ENCODE measurements at places on chromosomes 13 and 19.

DNA sequence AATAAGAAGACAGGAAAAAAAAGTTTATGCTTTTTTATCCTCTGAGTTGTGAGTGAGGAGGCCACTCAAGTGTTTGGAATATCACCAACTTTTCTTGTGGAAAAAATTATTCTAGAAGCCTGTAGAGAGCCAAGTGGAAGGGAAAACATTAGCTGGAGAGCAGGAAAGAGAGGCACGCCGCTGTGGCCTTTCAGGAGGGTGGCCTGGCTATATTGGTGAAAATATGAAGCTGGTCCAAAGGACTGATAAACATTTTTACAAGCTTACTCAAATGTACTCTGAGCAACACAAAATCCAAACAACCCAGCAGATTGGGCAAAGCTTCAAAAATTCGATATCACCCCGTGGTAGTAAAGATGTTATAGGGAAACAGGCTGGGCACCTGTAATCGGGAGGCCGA is 2.3 kb upstream of the EIF3G start:
- ATAC-seq, result no peak

GRCh38 chr19:54586397-54586796 is 7.0 kb upstream of the LILRA1 start:
- ATAC-seq, result no peak

- no peak for ATAC-seq
Observed at GRCh38 chr13:40338217-40338616, 328.2 kb downstream of the FOXO1 start.

- peak; percentile 63 for ATAC-seq
Observed at GRCh38 chr19:39568604-39569003, 28.6 kb upstream of the EID2 start.

DNA sequence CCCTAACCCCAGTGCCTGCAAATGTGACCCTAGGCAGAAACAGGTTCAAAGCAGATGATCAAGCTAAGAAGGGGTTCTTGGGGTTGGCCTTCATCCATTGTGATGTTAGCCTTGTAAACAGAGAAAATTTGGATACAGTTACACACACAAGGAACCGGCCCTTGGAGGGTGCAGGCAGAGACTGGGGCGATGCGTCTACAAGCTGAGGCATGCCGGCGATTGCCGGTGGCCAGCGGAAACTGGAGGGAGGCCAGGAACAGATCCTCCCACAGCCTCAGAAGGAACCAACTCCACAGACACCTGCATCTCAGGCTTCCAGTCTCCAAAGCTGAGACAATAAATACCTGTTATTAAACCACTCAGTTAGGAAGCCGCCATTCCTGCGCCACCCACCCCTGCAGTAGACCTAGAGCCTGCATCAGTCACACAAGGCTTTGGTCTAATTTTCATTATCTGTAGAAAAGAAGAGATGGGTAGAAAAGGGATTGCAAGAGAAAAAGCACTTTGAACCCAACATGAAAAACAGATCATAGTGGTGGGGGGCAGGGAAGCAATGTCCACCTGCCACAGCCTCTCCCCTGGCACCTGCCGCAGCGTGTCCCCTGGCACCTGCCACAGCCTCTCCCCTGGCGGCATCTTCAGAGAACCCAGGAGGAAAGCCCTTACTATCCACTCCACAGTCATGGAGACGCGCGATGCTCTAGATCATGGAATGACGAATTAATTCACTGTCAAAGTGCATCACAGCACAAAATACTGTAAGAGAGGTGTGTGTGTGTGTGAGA is 119.7 kb upstream of the SOX1 start:
- ATAC-seq, result no peak

GRCh38 chr19:35993923-35994598 is 927 bp upstream of the SDHAF1 start:
- no peak for ATAC-seq

DNA sequence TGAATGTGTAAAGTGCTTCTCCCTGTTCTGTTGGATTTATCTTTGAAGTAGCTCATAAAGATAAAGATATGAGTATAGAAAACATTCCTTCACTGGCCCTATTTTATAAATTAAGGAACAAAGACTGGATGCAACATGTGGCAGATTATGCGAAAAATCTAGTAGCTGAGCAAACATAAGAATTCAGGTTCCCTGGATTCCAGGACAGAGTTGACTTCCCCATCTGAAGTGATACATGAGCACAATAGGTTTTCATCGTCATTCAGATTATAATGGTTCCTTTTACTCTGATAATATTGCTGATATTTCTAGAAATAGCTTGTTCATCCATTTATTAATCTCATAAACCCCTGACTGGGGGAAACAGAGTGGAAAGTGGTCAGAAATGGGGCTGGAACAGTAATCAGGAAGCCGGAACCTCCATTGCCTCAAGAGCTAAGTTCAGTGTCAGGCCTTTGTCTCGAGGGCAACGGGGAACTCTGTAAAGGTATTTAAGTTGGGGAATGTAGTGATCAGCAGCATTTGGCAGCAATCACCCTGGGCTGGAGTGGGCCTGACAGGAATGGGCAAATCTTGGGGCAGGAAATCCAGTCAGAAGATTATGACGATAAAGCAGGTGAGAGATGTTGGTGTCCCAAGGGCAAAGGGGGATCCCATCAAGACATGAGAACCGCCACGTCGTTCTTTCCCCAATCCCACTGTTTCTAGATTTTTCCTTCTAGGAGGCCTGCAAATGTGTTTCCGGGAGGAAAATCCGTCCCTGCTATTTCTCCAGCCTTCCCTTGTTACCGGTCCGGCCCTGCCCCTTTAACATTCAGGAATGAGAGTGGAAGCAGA is 232.5 kb upstream of the SERP2 start:
- no peak for ATAC-seq

DNA sequence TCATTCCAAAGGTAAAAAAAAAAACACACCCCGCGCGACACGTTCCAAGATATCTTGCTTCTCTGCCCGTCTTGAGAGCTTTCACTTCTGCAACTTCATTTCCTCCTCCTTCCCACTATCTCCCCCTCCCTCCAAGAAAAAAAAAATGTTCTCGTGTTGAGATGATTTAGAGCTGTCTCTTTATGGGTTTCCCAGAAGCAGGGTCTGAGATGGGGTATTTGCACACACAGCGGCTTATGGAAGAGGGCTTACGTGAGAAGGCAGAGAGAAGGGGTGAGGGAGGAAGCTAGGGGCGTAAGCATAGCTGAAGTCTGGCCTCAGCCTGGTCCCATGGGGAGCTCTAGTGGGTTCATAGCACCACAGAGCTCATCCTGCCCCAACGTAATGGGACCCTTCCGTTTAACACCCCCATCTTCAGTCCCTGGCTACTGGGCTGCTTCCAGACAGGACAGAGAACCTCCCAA is 31.3 kb upstream of the USE1 start:
- peak; percentile 53 for ATAC-seq

DNA sequence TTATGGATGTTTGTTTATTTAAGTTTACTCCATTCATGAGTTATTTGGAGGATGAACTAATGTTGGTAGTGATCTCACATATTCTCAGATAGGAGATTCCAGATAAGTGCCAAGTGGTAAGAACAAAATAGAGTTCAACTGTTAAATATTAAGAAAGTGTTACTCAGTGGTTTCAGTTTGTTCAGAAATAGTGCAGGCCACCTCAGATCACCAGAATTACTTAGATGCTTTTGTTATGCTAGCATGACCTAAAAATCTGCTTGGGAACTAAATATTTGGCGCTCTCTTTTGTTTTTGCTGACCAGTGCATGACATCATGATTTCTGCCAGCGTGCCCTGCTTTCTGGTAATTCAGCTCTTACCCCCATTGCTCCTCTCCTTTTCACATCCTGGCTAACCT is 15.6 kb downstream of the CLDN10 start:
- ATAC-seq, result no peak

DNA sequence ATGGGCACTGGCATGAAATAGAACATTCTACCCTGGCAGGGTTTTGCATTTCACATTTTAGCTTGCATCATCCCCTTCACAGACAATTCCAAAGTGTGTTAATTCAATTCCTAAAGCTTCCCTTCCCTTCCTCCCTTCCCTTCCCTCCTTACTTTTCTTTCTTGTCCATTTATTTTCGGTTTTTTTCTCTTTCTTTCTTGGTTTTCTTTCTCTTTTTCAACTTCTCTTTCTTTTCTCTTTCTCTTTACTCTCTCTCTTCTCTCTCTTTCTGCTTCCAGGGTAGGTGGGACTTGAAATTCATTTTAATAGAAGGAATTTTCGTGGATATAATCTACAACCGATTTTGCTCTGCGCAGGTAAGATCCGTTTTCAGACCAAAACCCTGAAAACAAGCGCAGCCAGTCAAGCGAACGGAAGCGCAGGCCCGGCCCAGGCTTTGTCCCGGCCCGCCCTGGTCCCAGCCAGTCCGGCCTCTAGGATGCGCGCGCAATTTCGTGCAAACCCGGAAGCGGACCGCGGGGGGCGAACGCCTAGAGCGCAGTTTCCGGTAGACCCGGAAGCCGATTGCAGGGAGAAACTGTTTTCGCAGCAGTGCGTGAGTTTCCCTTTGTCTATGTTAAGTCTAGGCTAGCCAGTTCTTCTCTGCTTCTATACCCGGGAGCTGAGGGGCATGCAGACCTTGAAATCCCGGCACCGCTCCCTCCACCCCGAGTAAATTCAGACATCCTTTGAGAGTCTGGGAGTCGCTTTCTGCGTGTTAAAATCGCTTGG is at the start of gene ZNF528:
ZNF528 (plus strand) TSS at position 540 of the 771 bp plus-strand sequence. CDS start 4,165 bp downstream, outside the sequence.
- ATAC-seq, result peak; percentile 100

GRCh38 chr19:45163156-45163555 is 2.4 kb upstream of the NKPD1 start:
- ATAC-seq, result no peak

- peak; percentile 100 for ATAC-seq
Observed at GRCh38 chr19:19372656-19373416, 32.6 kb upstream of the GATAD2A start.

DNA sequence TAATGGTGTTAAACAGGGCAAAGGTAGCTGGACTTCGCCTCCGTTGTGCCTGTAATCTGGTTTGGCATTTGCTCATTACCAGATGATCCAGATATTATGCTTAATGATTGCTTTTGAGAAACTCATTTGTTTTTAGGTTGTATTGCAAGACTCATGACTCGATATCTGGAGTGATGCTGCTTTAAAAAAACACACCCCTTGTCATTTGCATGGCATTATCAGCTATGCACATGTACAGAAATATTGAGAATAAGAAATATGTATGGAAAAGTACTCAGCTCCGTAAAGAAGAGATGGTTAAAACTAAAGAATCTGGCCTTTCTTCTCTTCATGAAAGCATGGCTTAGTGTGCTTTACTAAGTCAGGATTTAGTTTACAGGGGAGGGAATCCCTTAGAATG is 95.0 kb downstream of the ARHGEF7 start:
- ATAC-seq, result no peak

- no peak for ATAC-seq
Observed at GRCh38 chr13:79703772-79704171, 222.8 kb downstream of the NDFIP2 start.

GRCh38 chr13:98909016-98909415 is 68.8 kb downstream of the DOCK9 start:
- peak; percentile 81 for ATAC-seq

DNA sequence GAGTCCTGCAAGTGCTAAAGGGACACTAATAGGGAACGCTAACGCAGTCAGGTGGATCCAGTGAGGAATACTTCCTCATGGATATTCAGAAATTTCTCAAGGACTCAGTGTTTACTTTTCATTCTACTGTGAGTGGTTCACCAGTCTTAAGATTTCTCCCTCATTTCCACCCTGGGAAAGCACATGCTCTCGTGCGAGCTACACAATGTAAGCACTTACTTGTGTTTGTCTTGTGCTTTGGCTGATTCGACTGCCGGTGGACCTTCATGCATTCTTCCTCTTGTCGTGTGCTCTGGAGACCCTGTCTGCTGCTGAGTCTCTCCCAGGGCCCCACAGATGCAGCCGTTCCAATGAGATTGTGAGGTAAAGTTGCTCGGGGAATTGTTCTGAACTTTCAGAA is 180.1 kb downstream of the NUFIP1 start:
- ATAC-seq, result no peak

- ATAC-seq, result no peak
Observed at GRCh38 chr13:30725326-30726085, 9.8 kb upstream of the ALOX5AP start.

GRCh38 chr13:93225610-93226009 is 997 bp upstream of the GPC6 start:
- ATAC-seq, result no peak

DNA sequence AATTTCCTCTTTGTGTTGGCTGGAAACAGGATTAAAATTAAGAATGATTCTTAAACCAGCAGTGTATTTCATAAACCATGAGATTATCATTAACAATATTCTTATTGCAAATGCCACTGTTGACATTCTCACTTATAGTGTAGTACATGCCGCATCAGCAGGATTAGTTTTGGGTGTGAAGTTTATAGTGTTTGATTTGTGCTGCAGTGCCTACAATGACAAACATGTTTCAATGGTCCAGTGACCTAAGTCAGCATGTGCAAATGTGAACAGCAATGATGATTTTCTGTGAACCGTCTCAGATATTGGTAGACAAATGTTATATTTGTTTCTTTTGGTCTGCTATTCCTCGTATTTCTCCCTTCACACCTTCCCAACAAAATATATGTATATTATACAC is 49.8 kb upstream of the TDRD3 start:
- ATAC-seq, result no peak

GRCh38 chr19:48752496-48753365 is at the start of gene FUT1:
TSS of gene FUT1 (minus strand) at chr19:48752641. CDS start at chr19:48751281, 1,360 bp downstream.
- peak; percentile 79 for ATAC-seq

DNA sequence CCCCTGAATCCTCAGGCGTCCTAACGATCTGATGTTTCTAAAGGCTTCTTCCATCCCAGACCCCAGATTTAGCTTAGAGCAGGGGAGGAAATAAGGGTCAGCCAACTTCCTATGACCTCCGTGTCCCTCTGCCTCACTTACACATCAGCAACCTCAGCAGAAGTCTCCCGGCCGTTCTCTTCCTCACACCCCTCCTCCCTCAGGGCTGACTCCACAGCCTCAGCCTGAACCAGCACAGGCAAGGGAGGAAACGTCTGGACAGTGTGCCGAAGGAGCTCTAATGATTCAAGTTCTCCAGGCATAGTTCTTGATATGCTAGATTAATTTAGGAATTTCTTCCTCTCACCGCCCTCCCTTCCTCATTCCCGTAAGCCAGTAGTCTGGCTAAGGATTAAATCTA is 121.4 kb downstream of the NUFIP1 start:
- no peak for ATAC-seq

DNA sequence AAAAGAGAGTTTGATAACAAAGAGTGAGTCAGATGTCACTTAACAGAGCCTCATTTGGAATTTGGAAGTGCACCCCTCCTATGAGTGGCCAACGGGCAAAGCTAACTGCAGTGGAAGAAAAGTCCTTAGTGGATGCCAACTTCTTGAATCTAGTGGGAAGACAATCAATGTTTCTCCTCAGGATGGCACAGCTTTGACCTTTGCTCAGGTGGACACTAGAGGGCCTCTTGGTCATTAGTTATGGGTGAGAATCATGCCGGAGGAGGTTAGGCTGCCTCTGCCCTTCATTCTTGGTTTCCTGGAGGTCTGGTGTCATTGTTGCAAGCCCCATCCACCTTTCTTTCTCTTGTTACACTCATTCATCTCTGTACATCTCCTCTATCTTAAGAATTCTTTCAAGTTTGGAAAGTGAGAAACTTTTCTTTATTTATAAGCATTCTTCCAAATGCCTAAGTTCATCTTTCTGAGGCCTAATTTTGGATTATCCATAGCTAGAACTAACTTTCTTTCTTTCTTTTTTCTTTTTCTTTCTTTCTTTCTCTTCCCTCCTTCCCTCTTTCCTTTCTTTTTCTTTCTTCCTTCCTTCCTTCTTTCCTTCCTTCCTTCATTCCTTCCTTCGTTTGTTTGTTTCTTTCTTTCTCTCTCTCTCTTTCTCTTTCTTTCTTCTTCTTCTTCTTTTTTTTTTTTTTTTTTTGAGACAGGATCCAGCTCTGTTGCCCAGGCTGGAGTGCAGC is 327.2 kb upstream of the TSHZ3 start:
- no peak for ATAC-seq

- no peak for ATAC-seq
Observed at GRCh38 chr19:18608102-18608804, 1.7 kb upstream of the CRLF1 start.

Data from activated T-helper 17 cell treated with anti-CD3 and anti-CD28 coated beads, Interleukin-2, amount 50 U/mL, for 72 hours (primary cell).